ENCODE measurements at places on chromosomes 12 and 14.
A peak's percentile ranks its signal among the peaks of the same experiment; 100 is the strongest.

GRCh38 chr12:88904705-88905104 lies 324.4 kb upstream of the KITLG start:
- DNase-seq, result no peak

GRCh38 chr12:29695026-29695425 lies 88.7 kb downstream of the TMTC1 start:
- DNase-seq, result no peak

- no peak for DNase-seq
Observed at GRCh38 chr12:24798335-24798734, 150.6 kb downstream of the BCAT1 start.

DNA sequence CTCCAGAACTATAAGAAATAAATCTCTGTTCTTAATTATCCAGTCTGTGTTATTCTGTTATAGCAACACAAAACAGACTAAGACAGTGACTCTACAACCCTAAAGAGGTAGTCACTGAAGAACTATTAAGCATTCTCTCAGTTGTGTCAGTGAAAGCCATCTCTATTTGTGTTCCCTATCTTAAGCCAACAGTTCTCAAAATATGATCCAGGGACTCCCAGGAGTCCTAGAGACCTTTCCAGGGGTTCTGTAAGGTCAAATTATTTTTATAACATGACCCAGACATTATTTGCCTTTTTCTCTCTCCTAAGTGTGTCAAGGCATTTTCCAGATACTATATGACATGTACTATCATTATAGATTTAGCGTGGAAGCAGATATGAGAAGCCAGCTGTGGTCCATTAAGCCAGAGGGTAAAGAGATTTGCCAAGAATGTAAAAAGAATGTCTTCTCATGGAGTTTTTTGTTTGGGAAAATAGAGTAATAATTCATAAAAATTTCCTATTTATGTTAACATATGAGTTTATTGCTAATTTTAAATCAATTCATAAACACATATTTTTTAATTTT lies 315.8 kb downstream of the RGS6 start:
- DNase-seq, result no peak

GRCh38 chr12:49698619-49699545 lies 8.3 kb downstream of the FMNL3 start:
- DNase-seq, result no peak

- DNase-seq, result no peak
Observed at GRCh38 chr12:12975322-12976077, 23.5 kb upstream of the GPRC5D start.

DNA sequence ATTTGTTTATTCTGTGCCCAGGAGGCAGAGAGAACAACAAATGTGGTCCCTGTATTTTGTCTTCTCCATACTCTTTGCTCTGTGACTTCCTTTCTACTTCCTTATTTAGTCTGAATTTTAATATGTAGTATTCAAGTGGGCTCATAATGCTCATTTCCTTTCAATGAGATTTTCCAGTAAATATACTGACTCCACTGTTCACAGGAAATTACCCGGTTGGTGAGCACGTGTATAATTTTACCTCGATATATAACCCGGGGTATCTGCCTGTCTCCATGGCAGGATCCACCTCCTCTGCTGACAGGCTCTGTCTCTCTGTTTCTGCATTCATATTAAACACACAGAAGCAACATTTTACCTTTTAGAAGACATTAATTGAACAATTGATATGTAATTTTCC lies 166.0 kb downstream of the SLC38A4 start:
- DNase-seq, result no peak

- no peak for DNase-seq
Observed at GRCh38 chr14:85426068-85426935, 103.6 kb upstream of the FLRT2 start.

DNA sequence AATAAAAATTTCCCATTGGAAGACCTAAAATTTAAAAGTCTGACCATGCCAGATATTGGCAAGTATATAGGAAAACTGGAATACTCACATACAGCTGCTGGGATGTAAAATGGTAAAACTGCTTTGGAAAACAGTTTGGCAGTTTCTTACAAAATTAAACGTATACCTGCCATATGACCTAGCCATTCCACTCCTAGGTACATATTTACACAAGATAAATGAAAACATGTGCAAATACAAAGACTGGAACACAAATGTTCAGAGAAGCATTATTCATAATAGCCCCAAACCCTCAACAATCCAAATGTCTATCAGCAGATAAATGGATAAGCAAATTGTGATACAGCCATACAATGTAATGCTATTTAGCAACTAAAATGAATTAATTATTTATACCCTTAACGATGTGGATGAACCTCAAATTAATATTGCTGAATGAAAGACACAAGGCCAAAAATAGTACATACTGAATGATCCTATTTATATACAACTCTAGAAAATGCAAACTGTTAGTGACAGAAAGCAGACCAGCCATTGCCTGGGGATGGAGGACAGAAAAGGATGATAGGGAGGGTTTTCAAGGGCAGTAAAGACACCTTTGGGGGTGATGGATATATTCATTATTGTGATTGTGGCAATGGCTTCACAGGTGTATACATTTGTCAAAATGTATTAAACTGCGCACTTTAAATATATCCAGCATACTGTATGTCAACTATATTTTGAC lies 21.3 kb upstream of the TCP11L2 start:
- DNase-seq, result no peak

GRCh38 chr12:6199531-6200255 lies 507 bp upstream of the CD9 start:
- no peak for DNase-seq

DNA sequence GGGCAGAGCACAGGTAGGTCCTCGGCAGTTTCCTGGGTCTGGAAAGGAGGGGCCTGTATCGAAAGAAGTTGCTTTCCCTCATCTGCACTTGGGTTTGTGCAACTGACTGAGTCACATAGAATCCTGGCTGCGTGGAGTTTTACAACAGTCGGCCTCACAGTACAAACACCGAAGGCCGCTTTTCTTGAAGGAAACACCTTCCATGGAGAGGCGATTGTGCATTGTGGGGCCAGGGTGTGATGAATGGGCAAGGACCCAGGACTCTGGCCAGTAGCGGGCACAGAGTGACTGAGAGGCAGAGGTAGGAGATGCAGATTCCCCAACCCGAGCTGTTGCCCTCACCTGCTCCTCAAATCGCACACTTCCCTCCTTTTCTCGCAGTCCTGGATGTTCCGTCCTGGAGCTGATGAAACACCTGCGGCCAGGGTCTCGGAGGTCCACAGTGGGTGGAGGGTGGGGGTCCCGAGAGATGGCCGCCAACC lies 7.7 kb downstream of the CCND2 start:
- no peak for DNase-seq

DNA sequence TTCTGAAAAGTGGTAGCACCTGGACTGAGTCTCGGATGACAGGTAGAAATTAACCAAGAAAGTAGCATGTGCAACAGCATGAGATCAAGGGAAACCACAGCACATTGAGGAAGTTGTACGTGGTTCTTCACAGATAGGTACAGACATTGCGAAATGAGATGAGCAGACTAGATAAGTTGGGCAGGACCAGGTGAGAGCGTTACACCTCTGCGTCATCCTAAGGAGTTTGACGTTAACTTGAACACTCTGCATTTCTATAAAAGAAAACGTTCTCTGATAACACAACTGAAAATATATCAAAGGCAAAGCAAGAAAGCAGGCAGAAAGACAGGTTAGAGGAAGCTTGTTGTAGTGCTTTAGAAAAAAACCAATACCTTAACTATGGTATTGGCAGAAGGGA lies 98.5 kb upstream of the RASSF8 start:
- no peak for DNase-seq

DNA sequence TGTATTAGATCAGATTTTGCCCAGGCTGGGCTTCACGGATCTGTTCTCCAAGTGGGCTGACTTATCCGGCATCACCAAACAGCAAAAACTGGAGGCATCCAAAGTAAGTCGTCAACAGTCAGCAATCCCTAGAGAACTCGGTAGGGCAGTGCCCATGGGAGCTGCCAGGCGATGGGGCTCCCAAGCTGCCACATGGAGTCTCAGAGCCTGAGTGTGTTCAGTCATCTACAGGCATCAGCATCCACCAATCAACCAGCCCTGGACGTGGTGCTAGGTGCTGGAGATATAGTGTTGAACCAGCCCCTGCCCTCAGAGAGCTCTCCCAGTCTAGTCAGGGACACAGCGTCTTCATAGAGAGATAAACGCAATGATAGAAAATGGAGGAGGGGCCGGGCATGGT lies 6.9 kb downstream of the SERPINA4 start:
- DNase-seq, result no peak

DNA sequence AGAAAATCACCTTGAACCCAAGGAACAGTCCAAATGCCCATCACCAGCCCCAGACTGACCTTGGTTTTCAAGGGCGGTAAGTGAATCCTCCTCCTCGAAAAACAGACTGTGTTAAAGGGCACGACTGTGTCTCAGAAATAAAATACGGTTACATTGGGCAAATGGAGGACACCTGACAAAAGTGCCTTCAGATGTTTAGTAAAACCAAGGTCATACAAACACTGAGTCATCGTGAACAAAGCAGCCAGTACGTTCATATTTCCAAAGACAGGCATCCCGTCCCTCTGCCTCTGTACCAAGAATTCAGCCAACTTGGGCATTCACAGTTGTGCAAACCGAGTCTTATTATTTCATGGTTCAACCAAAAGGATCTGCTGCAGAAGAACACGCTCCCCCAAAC lies 25.9 kb downstream of the FOXN3 start:
- no peak for DNase-seq

GRCh38 chr14:77306851-77307496 lies 13.7 kb downstream of the POMT2 start:
- DNase-seq, result no peak

DNA sequence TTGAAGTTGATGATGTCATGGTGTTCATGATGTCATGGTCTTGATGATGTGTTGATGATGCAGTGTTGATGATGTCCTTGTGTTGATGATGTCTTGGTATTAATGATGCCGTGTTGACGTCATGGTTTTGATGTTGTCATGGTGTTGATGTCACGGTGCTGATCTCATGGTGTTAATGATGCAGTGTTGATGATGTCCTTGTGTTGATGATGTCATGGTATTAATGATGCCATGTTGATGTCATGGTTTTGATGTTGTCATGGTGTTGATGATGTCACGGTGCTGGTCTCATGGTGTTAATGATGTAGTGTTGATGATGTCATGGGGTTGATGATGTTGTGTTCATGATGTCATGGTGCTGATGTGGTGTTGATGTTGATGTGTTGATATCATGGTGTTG lies 48.0 kb upstream of the RIMBP2 start:
- no peak for DNase-seq

GRCh38 chr14:74616507-74616906 lies 4.5 kb upstream of the LTBP2 start:
- no peak for DNase-seq

DNA sequence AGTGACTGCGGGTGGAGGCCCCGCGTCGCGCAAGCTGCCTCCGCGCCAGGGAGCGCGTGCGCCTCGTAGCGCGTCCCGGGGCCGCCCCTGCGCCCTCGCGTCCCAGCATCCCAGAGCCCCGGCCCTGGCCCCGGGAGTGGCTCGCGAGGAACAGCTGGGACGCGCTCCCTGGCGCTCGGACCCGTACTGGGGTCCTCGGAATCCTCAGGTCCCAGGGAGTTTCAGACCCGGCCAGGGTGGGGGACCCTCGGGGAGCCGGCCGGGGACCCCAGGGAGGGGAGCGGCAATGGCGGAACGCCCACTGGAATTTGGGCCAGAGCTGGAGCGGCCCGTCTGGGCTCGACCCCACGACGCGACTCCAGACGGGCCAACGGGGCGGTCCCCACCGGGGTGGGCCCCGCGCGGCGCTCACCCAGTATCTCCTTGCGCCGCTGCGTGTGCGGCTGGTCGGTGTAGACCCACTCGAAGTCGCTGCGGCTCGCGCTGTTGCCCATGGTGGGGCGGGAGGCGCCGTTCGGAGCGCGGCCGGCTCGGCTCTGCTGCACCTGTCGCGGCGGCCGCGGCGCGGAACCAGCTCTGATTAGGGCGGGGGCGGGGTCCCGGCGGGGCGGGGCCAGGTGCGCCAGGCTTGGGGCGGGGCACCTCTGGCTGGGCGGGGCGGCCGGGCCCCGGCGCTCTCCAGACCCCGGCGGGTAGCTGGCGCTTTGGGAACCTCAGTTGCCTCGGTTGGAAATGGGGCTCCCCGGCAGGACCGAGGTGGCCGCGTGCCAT lies at the start of gene DEGS2:
Gene DEGS2 (minus strand): TSS at position 552 of the 771 bp plus-strand sequence. CDS start 58 bp downstream, at position 494.
- peak; percentile 14 for DNase-seq

DNA sequence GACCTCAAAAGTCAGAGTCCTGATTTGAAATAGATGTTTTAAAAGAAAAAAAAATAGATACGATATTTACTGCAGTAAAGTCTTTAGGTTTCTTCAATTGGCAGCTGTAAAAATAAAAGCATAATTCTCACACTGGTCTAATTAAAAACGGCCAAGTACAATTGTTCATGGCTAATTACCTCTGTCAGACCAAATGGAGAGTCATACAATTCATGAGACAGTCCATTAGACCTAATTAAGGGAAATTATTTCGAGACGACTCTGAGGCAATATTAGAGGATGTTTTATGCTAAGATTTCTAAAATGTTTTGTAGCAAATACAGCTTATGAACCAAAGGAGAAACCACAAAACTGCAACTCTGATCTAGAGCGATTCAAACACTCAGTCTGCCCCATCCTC lies 131.3 kb downstream of the PHLDA1 start:
- no peak for DNase-seq

DNA sequence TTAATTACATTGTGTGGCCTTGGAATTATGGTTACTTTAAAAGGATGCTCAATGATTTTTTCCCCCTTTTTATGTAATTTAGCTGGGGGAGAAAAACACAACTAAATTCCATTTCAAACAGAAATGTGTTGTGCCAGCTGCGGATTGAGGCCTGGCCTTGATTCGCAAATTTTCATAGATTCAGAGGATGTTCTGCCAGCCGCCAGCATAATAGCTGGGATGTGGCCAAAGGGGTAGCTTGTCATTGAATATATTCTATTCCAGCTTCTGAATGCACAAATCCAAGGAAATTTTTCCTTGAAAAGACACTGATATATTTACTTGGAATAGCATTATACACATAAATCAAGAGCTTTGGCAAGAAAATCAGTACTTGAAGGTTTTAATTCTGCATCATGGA lies 43.7 kb downstream of the TRHDE start:
- no peak for DNase-seq

DNA sequence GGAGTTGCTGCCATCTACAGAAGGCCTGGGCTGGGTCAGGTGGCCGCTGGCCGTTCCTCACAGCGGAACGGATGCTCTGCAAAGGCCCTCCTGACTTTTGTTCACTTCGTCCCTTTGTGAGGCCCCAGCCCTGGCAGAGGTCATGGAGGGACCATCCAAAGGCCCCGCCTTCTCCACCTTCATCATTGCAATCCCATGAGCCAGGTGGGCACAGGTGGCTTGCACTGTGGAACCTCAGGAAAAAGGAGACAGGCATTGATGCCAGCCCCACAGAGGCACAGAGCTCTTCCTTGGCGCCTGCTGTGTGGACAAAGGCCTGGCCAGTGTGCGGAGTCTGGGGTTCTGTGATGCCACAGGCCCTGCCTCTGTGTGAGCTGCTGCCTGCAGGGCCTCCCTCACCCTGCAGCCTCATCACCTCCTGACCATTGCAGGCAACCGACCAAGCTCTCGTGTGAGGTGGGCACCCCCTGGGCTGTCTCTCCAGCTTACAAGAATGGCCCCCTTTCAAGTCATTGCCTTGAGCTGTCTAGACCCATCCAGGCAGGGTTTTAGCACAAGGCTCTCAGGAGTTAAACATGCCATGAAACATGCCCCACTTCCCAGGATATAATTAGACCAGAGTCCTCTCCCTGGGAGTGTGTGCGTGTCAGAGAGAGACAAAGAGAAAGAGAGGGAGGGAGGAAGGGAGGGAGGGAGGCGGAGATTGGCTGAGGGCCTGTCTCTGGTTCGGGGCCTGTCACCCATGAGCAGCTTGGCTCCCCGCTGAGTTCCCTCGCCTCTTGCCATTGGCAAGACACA lies 19.3 kb downstream of the NFKBIA start:
- peak; percentile 95 for DNase-seq

GRCh38 chr12:9868311-9868801 lies 798 bp downstream of the CLEC2B start:
- no peak for DNase-seq

Measured in NCI-H187 treated with DMSO at 0.1 percent for 48 hours (cell line).